ENCODE measurements at places on chromosomes 7 and 10. TPM values are rescaled to one million over a fixed set of nuclear protein-coding genes. Genes with fewer than 3 reads are reported as not detected.

- no peak for DNase-seq
- H3K27ac ChIP-seq, result no peak overlapping the region
- no peaks in the 10 kb centered on the region for H3K36me3 ChIP-seq
Observed at GRCh38 chr7:15018981-15019380, 116.4 kb upstream of the DGKB start.

Gene GPR15LG
- 98.0 TPM for total RNA-seq

- H3K27ac ChIP-seq, result no peak overlapping the region
- no peaks in the 10 kb centered on the region for H3K36me3 ChIP-seq
- H3K27me3 ChIP-seq, result no peaks in the 10 kb centered on the region
- DNase-seq, result no peak
Observed at GRCh38 chr7:102216573-102217314, 69.9 kb upstream of the SH2B2 start.

Gene ANKMY2
- total RNA-seq, result 13.8 TPM

DNA sequence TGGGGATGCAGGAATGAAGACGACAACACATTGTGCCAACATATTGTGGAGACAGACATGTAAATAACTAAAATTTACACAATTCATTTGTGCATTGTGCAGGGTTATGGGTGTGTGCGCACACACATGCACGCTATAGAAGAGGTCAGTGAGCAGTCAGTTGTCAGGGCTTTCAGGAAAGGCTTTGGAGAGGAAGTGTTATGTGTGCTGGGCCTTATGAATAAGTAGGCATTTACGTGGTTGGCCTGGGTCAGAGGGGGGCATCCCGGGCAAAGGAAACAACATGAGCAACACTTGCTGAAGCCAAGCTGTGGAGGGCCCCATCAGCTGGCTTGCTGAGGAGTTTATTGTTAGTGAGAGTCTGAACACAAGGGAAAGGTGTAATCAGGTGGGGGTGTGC lies 4.1 kb downstream of the PRXL2A start:
- peaks cover 89% of the 10 kb centered on the region for H3K4me1 ChIP-seq
- no peaks in the 10 kb centered on the region for H3K36me3 ChIP-seq
- no peak for DNase-seq
- H3K27me3 ChIP-seq, result no peaks in the 10 kb centered on the region

Gene TEX47
- not detected for total RNA-seq

Gene HOXA6
- total RNA-seq, result 1.7 TPM

Gene PTN
- 48.4 TPM for total RNA-seq

- H3K27ac ChIP-seq, result no peak overlapping the region
- DNase-seq, result no peak
- H3K36me3 ChIP-seq, result no peaks in the 10 kb centered on the region
Observed at GRCh38 chr7:111145472-111145871, 54.5 kb downstream of the LRRN3 start.

All from vagina (tissue), 2 donors.